ENCODE measurements at places on chromosomes 6 and 20. TPM values are rescaled to one million over a fixed set of nuclear protein-coding genes. Genes with fewer than 3 reads are reported as not detected.

GRCh38 chr6:45323656-45324224 is 4.4 kb upstream of the RUNX2 start:
- DNase-seq, result no peak

- no peak for DNase-seq
Observed at GRCh38 chr6:39432330-39433025, 110.0 kb upstream of the KCNK16 start.

GRCh38 chr20:31712564-31713311 is 9.9 kb downstream of the BCL2L1 start:
- DNase-seq, result no peak

DNA sequence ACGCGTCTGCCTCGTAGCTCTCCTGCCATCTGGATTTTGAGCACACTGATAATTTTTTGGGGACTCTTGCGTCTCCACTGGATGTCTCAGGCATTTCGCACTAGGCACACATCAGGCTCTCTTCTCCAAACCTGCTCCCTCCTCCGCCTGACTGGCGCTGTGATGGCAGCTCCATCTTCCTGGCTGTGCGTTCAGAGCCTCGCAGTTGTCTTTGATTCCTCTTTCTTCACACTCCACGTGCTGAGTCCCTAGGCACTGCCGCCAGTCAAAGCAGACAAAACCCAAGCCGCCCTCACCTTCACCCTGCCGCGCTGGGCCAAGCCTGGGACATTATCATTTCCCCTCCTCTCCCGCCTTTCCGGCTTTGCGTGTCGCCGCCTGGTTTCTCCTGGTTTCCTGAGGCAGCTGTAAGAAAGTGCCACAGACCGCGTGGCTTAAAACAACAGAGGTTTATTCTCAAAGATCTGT is 778 bp downstream of the PSMG4 start:
- no peak for DNase-seq

DNA sequence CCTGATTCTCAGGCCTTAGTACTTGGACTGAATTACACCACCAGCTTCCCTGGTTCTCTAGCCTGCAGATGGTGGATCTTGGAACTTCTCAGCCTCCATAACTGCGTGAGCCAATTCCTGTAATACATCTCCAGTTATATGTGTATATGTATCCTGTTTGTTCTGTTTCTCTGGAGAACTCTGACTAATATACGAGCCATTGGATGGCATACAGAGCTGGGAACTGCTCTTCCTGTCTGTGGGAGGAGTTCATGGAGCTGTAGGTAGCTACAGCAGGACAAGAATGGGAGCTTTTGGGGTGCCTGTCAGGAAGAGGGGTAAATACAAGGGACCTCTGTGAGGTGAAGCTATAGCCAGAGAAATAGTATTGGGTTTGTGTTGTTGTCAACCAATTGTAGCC is 41.2 kb downstream of the TMEM14A start:
- DNase-seq, result no peak

GRCh38 chr6:53825532-53826321 is 30.9 kb downstream of the LRRC1 start:
- DNase-seq, result no peak

DNA sequence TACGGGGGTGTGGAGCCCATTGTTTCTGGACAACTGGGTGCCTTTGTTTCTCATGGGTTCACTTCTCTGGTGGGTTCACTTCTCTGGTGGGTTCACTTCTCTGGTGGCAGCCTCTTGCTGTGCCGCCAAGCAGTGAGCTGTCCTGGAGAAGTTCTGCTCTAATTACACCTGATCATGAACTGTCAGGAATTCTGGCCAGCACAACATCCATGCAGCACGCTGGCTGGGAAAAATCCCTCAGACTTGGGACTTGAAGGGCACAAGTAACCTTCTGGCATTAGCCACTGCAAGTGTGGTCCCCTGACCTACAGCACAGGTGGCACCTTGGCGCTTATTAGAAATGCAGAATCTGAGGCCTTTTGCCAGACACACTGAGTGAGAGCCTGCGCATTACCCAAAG is 752.5 kb downstream of the QKI start:
- DNase-seq, result no peak

The MLIP gene
- polyA plus RNA-seq, result 69.5 TPM

GRCh38 chr20:5217616-5218015 is 90.8 kb downstream of the CDS2 start:
- no peak for DNase-seq

GRCh38 chr20:6501061-6501460 is 266.4 kb upstream of the BMP2 start:
- DNase-seq, result no peak

GRCh38 chr6:79079561-79080041 is 1.5 kb upstream of the PHIP start:
- no peak for DNase-seq

GRCh38 chr20:15379681-15380296 is 1042.4 kb upstream of the FLRT3 start:
- DNase-seq, result no peak

GRCh38 chr6:147441751-147442150 is 66.7 kb upstream of the SAMD5 start:
- DNase-seq, result no peak

- DNase-seq, result no peak
Observed at GRCh38 chr6:157726892-157727628, 96.0 kb upstream of the SNX9 start.

DNA sequence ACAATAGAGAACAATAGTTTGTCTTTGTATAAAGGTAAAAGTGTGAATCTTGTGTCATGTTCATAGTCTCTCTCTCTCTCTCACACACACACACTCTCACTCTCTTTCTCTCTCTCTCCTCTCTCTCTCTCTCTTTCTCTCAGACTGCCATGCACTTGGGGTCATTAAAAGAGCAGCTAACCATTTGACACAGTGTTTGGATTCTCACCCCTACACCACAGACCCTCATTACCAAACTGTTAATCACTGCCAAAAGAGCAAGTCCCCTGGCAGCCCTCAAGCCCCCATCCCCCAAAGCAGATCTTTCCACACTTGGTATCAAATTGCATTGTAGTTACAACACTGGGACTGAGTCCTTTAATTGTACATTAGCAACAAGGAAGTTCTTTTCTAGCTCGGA is 305.8 kb upstream of the RSPO3 start:
- no peak for DNase-seq

DNA sequence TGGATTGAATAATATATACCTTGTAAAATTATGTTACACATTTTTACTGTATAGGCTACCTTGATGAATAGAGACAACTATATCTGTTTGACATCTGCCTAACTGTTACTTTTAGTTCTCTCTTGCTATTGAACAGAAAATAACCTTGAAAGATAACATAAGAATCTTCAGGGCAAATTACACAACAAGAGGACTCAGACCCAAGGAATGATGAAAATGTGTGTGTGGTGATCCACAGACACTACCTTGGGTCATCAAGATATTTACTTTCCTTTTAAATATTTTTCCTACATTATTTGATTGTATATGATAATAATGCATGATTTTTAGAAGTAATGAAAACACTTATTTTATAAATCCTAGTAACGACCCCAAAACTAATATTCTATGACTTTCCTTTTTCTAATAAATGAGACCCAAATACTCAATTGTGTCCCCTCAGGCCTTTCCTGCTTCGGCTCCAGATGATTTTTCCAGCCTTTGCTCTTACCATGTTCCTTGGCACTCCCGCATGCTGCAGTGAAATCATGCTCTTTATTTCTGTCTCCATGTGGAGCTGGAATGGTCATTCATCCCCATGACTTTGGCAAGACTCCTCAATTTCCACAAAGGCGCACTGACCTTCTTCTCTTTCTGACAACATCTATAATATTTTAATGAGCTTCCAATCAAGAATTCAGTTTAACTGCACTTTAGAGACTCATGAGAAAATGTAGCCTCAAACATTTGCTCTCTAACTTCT is 187.6 kb downstream of the EPM2A start:
- no peak for DNase-seq

DNA sequence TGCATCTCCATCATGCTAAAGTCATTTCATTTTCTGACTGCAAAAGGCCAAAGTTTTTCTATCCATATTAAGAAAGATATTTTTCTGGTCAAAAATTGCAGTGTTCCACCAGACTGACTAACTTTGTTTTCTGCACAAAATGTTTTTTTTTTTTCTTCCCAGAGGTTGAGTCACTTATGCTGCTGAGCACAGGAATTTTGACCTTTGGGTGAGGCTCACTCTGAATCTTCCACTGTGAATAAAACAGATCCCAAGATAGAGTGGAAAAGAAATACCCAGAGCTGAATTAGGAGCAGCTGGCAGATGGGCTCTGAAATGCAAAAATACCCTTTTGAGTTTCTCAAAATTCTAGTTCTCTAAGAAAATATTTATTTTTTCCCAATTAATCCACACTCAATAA is 996.8 kb downstream of the KIF16B start:
- DNase-seq, result no peak

The C20orf204 gene
- 1.4 TPM for polyA plus RNA-seq

The GPSM3 gene
- polyA plus RNA-seq, result 6.7 TPM

GRCh38 chr20:34001378-34001777 is 7.7 kb downstream of the RALY start:
- DNase-seq, result no peak

DNA sequence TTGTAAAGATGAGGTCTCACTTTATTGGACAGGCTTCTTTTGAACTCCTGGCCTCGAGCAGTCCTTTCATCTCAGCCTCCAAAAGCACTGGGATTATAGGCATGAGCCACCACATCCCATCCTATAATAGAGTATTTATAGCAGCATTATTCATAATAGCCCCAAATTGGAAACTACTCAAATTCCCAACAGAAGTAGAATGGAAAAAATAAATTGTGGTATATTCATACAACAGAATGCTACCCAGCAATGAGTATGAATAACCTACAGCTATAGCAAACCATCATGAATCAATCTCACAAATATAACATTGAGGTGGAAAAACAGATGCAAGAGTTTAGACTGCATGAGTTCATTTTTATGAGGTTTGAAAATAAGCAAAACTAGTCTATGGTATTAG is 84.8 kb upstream of the BTBD3 start:
- no peak for DNase-seq

- DNase-seq, result no peak
Observed at GRCh38 chr20:54485631-54486030, 10.2 kb downstream of the DOK5 start.

GRCh38 chr6:44072959-44073611 is 54.2 kb downstream of the MRPL14 start:
- DNase-seq, result peak; percentile 89

DNA sequence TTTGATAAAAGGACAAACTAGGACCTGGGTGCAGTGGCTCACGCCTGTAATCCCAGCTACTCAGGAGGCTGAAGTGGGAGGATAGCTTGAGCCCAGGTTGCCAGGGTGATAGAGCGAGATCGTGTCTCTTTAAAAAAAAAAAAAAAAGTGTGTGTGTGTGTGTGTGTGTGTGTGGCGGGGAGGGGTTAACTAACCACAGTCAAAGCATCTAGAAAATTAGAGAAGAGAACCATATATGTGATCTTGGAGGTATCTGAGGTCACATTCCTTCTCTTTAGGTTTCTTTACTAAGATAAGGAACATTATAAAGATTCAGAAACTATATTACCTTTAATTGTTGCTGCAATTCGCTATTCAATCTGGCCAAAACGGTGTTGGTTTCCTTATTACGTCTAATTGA is 80.9 kb downstream of the REPS1 start:
- no peak for DNase-seq

The GNAS-AS1 gene
- 2.8 TPM for polyA plus RNA-seq

DNA sequence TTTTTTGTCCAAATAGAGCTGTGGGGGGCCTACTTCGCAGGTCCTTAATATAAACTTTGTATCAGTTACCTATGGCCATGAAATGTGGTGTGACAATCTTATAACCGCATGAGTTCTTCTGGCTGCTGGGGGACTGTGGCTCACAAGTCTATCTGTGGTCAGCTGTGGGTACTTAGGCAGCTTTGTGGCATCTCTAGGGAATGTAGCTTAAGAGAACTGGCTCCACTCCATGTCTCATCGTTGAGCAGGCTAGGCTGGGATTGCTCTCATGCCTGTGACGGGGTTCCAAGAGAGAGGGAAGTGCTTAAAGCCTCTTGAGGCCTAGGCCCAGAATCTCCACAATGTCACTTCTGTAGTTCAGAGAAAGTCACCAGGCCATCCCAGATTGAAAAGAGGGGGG is 140.5 kb downstream of the BTBD3 start:
- no peak for DNase-seq

- no peak for DNase-seq
Observed at GRCh38 chr6:36947570-36948351, 6.8 kb upstream of the PI16 start.

- DNase-seq, result no peak
Observed at GRCh38 chr6:15299430-15300131, 53.7 kb downstream of the JARID2 start.

GRCh38 chr6:46323966-46324622 is 153.3 kb upstream of the ENPP5 start:
- DNase-seq, result no peak

GRCh38 chr6:143707697-143708096 is 29.9 kb downstream of the PHACTR2 start:
- no peak for DNase-seq

GRCh38 chr6:144197919-144198318 is 47.6 kb downstream of the STX11 start:
- no peak for DNase-seq

DNA sequence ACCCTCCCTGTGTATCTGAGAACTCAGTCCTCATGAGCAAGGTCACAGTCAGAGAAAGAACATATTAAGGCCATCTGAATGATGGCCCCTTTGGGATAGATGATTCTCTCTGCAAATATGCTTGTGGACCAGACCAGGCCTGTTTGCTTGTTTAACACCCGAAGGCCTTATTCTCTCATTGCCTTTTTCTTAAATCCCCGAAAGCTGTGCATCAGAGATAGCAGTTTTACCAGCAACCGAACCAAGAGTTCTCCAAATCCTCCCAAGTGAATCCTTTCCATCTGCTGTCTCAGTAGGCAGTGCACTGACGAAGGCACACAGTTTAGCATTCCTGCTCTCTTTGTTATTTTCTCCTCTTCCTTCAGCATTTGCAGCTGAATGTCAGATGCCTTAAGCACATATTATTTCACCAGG is 79.8 kb downstream of the TRMT6 start:
- DNase-seq, result no peak

DNA sequence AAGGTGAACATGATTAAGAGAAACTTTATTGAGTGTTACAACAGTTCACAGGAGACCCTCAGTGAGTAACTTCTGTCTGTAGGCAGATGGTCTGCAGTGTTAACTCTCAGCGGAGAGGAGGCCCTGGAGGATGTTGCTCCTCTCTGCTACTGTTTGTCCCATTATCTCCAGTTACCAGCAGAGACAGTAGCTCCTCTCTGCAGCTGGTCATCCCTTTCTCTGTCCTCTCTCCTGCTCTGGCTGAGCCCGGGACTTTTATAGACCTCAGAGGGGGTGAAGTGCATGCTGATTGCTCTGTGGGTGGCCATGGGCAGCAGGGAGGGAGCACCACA is 5.7 kb downstream of the GTSF1L start:
- DNase-seq, result no peak

GRCh38 chr20:62001178-62001715 is 64.4 kb downstream of the TAF4 start:
- no peak for DNase-seq

The HCRTR2 gene
- not detected for polyA plus RNA-seq

DNA sequence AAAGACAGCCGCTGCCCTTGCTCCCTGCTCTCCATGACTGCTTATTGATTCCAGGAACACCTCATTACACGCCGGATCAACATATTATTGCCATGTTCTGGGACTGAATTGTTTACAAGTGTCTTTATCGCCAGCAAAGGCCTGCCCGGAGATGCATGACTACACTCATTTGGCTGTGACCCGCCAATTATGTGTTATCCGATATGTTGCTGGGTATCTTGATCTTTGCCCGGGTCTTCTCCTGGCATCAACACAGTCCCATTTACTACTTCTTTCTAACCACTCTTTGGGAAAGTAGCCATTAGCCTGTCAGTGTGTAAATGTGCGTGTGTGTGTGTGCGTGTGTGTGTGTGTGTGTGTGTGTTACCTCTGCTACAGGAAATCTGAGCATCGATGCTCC is 15.4 kb downstream of the LINC00237 start:
- no peak for DNase-seq

Measured in forelimb muscle (tissue), 1 donor.